ENCODE measurements at places on chromosomes 6 and 20. TPM values are rescaled to one million over a fixed set of nuclear protein-coding genes. Genes with fewer than 3 reads are reported as not detected.

Gene ADTRP
- total RNA-seq = 0.68 TPM

DNA sequence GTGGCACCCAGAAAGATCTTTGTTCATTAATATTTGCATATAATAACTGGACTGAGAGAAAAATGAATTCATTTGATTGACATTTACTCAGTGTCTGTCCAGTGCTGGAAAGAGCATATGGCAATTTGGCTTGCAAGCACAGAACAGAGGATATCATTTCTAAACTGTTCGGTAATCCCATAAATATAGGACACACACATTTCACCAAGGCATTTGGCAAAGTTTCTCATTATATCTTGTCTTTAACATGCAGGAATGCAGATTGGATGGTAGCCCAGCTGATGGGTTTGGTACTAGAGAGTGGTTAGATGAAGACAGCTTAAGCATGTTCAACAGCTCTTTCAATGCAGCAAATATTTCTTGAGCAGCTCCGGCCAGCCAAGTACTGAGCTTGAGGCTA, 259.2 kb downstream of the PRKN start:
- no peaks in the 10 kb centered on the region for H3K4me1 ChIP-seq
- H3K36me3 ChIP-seq = no peaks in the 10 kb centered on the region
- DNase-seq = no peak

Gene EDN3
- not detected for total RNA-seq

Gene RAD21L1
- total RNA-seq = 0.18 TPM

GRCh38 chr20:37401282-37401929, 55.5 kb downstream of the SRC start:
- H3K4me1 ChIP-seq = peaks cover 6% of the 10 kb centered on the region
- peaks cover 5% of the 10 kb centered on the region for H3K27me3 ChIP-seq
- no peak overlapping the region for H3K27ac ChIP-seq
- H3K4me3 ChIP-seq = no peak overlapping the region
- DNase-seq = no peak

DNA sequence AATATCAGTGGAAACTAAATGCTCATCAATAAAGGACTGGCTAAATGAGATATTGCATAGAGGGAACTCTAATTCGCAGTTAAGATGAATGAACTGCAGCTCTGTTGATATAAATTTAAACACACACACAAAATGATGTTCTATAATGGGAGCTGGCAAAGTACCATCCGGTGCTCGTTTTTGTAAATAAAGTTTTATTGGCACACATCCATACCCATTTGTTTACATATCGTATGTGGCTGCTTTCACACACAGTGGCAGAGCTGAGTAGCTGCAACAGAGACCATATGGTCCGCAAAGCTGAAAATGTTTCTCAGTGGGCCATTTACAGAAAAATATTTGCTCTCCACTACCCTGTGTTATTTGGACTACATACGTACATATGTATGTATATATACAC, 120.7 kb downstream of the EDN3 start:
- peaks cover 6% of the 10 kb centered on the region for H3K27me3 ChIP-seq
- no peak overlapping the region for H3K4me3 ChIP-seq
- H3K36me3 ChIP-seq = no peaks in the 10 kb centered on the region

DNA sequence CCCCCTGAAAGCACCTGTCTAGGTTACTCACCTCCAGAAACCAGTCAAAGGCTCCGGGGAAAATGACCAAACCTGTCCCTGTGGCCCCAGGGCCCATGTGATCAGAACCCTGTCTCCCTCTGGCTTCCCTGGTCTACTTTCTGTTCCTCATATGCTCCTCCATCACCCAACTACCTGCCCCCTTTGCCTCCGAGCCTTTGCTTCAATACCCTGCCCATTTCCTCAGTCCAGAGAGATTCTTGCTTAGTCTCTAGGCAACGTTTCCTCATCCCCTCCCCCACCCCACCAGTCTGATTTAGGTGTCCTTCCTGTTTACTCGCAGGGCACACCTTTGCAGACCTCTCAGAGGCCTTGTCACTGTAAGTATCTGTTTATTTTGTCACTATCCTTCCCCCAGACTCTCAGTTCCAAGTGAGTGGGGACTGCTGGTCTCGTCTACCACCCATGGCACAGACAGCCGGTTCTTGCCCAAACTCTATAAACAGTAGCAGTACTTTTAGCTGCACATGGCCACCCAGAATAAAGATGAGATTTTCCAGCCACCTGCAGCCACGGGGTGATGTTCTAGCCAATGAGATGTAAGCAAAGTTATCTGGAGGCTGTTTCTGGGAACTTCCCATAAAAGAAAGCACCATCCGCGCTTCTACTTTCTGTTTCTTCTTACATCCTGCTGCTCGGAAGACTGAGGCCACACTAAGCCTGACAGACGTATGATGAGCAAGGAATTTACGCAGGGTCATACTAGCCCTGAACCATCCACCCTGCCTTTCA, 13.3 kb downstream of the ELOVL5 start:
- H3K4me1 ChIP-seq = peaks cover 82% of the 10 kb centered on the region
- DNase-seq = peak; percentile 84
- H3K4me3 ChIP-seq = peak overlapping the region; percentile 75
- H3K27me3 ChIP-seq = no peaks in the 10 kb centered on the region
- H3K36me3 ChIP-seq = peaks cover 41% of the 10 kb centered on the region

Gene HSP90AB1
- 755 TPM for total RNA-seq

DNA sequence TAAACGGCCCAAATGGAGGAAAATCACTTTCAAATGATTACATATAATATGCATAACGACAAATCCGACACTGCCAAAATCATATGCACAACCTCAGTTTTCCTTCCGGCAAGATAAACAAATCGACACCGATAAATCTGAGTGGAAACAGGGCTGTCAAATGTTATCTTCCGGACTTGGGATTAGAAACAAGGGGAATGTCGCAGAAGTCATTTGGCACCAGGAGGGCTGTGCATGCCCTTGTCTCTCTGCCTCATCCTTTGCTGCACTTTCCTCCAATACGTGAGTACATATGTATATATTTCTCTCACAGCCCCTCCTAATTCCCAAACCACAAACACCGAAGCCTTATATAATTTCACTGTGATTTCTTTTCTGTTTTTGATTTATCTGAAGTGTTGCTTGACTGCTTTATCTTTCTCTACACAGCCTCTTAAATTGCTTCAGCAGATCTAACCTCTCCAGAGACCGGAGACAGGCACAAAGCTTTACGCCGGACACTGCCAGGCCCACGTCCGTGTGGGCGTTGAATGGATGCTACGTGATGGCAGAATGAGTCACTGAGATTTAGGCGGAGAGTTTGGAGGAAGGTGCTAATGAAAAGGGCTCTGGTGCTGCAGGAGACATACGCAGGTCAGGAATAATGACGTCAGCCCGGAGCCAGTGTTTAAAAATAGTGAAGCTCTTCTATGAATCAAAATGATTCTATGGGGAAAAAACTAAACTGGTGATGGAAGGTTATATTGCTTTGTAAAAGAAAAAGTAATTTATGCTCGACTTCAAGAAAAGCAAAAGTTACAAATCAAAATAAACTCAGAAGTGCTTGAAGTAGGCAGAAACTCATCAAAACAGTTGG, 21.0 kb upstream of the PRELID3B start:
- DNase-seq = no peak

DNA sequence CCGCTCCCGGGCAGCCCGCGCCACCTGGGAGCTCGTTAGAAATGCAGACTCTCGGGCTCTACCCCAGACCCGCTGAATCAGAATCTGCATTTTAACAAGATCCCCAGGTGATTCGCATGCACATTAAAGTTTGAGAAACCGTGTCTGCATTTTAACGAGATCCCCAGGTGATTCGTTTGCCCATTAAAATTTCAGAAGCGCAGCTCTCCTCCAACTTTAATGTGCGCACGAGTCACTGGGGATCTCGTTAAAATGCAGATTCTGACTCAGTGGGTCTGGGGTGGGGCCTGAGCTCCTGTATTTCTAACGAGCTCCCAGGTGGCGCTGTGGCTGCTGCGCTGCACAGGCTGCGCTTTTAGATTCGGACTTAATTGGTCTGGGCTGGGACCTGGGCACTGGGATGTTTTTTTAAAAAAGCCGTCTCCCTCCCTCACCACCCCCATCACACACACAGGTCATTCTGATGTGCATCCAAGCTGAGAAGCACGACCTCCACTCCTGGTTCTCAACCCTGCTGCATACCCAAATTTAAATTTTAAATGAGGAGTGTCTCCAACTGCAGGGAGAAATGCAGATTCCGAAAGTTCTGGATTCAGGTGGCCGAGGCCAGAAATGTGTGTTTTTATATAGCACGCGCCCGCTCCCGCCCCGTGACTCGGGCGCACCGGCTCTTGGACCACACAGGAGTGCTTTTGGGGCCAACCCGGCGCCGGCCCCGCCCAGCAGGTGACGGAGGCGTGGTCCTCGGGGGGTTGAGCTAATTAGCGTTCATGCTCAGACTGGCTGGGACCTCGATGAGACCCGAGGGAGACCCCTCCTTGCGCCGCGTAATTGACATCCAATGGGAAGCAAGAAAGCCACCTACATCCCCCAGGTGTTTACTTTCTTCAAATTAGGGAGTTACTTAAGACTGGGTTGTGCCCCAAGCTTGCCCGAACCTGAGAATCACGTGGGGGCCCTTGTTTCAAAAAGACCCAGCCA, 85.8 kb downstream of the ZFP64 start:
- no peak for DNase-seq
- peaks cover 24% of the 10 kb centered on the region for H3K4me1 ChIP-seq
- H3K4me3 ChIP-seq = peak overlapping the region; percentile 12
- no peak overlapping the region for H3K27ac ChIP-seq
- H3K36me3 ChIP-seq = no peaks in the 10 kb centered on the region

- peaks cover 30% of the 10 kb centered on the region for H3K4me1 ChIP-seq
- peak; percentile 51 for DNase-seq
- peaks cover 11% of the 10 kb centered on the region for H3K27me3 ChIP-seq
- H3K27ac ChIP-seq = peak overlapping the region; percentile 26
- H3K36me3 ChIP-seq = no peaks in the 10 kb centered on the region
Observed at GRCh38 chr6:53112404-53112803, 36.2 kb downstream of the GCM1 start.

- no peaks in the 10 kb centered on the region for H3K36me3 ChIP-seq
- no peak for DNase-seq
- no peak overlapping the region for H3K27ac ChIP-seq
- no peak overlapping the region for H3K4me3 ChIP-seq
Observed at GRCh38 chr20:63064310-63064709, 57.5 kb upstream of the BHLHE23 start.

GRCh38 chr6:30171677-30172471, 8.5 kb downstream of the TRIM15 start:
- H3K36me3 ChIP-seq = no peaks in the 10 kb centered on the region
- H3K4me3 ChIP-seq = no peak overlapping the region
- peaks cover 62% of the 10 kb centered on the region for H3K27me3 ChIP-seq
- peaks cover 26% of the 10 kb centered on the region for H3K4me1 ChIP-seq

DNA sequence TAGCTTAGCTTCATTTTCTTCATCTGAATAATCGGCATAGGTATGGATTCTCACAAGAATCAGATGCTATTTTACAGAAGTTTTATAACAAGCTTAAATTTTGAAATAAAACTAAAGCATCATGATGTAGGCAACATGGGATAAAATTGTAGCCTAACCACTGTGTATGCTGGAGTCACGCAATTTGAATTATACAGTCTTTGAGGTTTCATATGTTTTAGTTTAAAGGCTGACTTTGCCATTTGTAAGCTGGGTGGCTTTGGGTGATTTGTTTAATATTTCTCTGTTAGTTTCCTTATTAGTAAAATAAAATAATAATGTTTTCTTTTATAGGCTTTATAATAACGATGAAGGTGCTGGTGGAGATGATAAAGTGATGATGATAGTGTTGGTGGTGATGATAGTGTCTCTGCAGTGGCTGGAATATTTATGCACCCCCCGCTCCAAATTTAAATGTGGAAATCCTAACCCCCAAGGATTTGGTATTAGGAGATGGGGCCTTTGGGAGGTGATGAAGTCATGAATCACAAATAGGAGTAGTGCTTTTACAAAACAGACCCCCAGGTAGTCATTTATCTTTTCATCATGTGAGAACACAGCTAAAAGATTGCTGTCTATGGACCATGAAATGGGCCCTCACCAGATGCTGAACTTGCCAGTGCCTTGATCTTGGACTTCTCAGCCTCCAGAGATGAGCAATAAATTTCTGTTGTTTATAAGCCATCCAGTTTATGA, 42.0 kb downstream of the DOK5 start:
- no peaks in the 10 kb centered on the region for H3K27me3 ChIP-seq
- H3K4me3 ChIP-seq = no peak overlapping the region
- DNase-seq = no peak

DNA sequence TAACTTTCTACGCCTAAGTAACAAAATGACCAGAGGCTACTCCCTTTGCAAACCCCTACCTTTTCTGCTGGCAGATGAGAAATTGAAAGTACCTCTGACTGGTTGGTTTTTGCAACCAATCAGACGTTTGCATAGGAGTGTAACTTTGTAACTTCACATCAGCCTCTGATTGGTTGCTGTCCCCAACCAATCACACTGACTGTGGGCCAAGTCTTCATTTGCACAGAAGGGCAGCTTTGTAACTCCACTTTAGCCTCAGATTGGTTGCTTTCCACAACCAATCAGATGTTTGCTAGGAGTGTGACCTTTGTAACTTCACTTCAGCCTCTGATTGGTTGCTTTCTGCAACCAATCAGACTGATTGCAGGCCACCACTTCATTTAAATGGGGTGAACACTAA, 89.1 kb downstream of the ME1 start:
- DNase-seq = no peak
- no peaks in the 10 kb centered on the region for H3K36me3 ChIP-seq
- H3K4me3 ChIP-seq = no peak overlapping the region
- no peak overlapping the region for H3K27ac ChIP-seq
- no peaks in the 10 kb centered on the region for H3K4me1 ChIP-seq

- H3K4me3 ChIP-seq = no peak overlapping the region
- peaks cover 39% of the 10 kb centered on the region for H3K4me1 ChIP-seq
- H3K27me3 ChIP-seq = no peaks in the 10 kb centered on the region
- DNase-seq = no peak
Observed at GRCh38 chr20:21323640-21324039, 20.5 kb downstream of the XRN2 start.

DNA sequence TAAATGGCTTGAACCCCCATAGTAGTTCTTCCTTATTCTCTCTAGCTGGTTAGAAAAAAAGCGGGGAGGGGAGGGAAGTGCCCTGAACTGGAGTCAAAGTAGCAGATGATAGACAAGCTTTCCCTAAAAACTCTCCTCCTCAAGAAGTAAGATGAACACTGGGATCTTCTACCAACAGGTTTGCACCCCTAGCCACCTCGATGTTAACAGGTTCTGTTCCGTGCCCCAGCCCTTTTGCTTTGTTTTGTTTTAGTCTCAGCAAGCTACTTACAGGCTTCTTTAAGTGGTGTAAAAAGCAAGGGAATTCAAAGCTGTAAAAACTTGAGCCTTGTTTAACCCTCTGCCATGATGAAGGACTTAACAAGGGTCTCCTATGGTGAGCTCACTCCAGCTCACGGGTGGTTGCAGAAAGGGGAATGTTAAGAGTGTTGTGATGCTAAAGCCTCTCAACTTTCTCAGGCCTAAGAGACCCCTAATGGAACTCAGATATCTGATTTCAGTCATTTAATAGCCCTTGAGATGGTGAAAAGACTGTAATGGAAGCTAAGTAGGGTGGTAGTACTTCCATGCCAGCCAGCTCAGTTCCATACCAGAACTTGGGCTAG, 106.0 kb downstream of the FOXO3 start:
- H3K4me1 ChIP-seq = peaks cover 17% of the 10 kb centered on the region
- DNase-seq = no peak
- H3K4me3 ChIP-seq = no peak overlapping the region
- no peak overlapping the region for H3K27ac ChIP-seq

- H3K27ac ChIP-seq = no peak overlapping the region
- H3K4me1 ChIP-seq = no peaks in the 10 kb centered on the region
- H3K4me3 ChIP-seq = no peak overlapping the region
- no peak for DNase-seq
Observed at GRCh38 chr6:153960281-153960680, 78.8 kb upstream of the OPRM1 start.

All from activated CD8-positive, alpha-beta T cell treated with anti-CD3 and anti-CD28 coated beads, Interleukin-2, amount 10 ng/mL, durations not matched to agents 7 days and 5 days (primary cell).